Stimulated activated CD8-positive, alpha-beta memory T cell treated with anti-CD3 and anti-CD28 coated beads, Interleukin-15, amount 100 ng/mL, for 48 hours (primary cell): ENCODE measurements at places on chromosomes 4 and X.

DNA sequence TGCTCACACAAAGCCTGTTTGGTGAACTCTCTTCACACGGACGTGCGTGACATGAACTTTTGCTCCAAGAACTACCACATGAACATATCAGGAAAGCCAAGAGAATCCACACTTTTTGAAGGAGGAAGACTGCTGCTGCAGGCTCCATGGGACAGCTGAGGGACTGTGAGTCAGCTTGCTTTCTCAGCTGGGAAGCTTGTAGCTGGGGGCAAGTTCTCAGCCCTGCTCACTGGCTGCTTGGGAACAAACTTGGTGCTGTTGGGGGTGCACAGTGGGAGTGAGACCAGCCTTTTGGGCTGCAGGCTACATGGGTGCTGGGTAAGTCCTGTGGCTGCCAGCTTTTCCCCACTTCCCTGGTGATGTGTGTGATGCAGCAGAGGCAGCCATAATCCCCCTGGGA is 123.9 kb downstream of the ATP8A1 start:
- no peak for DNase-seq

DNA sequence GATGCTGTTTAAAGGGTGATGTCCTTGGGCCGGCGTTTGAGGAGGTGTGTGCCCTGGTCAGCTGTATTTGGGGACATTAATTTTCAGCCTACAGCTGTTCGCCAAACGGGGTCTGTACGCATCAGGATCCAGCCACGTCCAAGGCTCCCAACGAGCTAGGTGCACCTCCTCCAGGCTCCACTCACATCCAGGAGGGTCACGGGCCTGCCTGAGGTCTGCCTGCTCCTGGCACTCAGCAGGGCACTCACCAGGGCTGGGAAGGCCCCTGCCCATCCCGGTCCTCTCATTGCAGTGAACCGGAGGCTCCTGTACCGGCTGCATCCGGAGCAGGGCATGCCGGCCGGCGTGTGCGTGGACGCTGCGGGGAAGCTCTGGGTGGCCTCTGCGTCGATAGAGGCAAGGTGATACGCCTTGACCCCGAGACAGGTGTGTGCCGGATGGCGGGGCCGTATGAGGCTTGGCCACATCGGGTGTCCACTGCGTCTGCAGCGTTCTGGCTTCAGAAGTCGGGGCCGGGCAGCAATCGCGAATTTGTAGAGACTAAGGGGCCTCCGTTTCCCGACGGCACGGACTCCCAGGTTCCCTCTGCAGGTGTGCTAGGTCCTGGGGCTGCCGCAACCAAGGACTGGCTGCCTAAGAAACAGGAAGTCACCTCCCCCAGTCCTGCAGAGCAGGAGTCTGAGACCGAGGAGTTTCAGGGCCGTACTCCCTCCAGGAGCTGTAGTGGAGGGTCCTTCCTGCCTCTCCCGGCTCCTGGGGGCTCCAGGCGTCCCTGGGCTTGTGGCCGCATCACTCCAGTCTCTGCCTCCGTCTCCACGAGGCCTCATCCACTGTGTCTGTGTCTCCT is 27.5 kb upstream of the PLCXD1 start:
- no peak for DNase-seq

- DNase-seq = no peak
Measured at GRCh38 chr4:8346838-8347605, 77.5 kb downstream of the HTRA3 start.

GRCh38 chr4:138894011-138894410 is 121.6 kb upstream of the NOCT start:
- no peak for DNase-seq

DNA sequence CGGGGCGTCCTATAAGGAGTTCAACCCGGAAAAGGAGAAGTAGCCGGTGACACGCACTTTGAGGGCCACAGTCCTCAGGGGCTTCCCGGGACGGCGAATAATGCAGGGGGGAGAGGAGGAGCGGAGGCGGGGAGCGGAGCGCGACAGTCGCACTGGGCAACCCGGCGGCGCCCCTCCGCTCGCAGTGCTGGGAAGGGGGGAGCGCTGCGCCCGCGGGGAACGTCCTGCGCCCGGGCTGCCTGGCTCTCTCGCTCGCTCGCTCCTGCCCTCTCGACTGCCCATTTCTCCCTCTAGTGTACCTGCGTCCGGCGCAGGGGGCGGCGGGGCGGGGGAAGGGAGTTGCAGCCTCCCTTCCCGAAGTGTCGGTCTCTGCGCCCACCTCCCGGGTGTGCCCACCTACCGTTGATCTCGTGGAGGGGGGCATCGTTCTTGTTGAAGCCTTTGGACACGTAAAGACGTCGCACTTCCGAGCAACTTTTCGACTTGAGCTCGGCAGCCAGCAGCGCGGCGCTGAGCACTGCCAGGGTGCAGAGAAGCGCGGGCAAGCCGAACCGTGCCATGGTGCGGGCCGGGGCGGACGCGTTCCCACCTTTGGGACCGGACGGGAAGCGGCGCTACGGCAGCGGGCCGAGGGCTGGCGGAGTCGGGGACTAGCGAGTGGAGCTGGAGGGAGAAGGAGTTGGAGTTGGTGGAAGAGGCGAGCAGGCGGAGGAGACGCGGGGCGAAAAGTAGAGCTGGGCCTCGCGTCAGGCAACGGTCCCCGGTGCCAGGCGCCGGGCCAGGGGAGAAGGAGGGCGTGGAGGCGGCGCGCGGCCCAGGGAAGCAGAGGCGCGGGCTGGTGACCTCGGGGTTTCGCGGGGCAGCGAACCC is 648 bp downstream of the GPC4 start:
- no peak for DNase-seq

DNA sequence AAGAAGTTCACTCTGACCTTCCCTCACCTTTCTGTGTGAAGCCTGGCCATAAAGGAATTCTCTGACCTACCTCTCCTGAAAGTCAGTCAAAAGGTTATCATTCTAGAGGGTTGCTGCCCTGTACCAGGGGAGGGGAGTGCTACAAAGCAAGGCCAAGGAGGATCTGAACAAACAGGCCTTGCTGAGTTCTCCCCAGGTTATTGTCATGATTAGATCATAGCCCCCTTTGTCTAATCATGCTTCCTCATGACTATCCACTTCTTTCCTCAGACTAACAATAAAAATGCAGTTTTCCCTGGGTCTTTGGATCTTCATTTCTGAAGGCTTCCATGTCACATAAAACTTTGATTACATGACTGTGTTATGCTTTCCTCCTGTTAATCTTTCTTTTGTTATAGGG is 472.0 kb downstream of the IQCM start:
- DNase-seq = no peak

DNA sequence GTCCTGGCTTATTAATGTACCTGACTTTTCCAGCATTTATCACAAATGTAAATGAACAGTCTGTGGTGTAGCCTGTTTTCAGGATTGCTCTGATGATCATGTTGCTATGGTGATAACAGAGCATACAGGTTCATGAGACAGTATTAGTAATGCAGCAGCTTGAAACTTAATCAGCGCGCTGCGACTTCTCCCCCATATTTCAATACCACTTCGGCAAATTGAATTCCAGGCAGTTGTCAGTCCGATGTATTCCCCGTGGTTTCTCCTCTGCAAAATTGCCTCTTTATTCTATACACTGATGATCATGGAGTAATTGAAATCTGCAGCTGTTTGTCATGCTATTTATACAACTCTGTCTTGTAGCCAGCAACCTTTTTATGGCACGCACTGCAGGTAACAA is 239.3 kb downstream of the C4orf33 start:
- no peak for DNase-seq

GRCh38 chr4:73224886-73225285 is 33.7 kb downstream of the ANKRD17 start:
- DNase-seq = no peak

DNA sequence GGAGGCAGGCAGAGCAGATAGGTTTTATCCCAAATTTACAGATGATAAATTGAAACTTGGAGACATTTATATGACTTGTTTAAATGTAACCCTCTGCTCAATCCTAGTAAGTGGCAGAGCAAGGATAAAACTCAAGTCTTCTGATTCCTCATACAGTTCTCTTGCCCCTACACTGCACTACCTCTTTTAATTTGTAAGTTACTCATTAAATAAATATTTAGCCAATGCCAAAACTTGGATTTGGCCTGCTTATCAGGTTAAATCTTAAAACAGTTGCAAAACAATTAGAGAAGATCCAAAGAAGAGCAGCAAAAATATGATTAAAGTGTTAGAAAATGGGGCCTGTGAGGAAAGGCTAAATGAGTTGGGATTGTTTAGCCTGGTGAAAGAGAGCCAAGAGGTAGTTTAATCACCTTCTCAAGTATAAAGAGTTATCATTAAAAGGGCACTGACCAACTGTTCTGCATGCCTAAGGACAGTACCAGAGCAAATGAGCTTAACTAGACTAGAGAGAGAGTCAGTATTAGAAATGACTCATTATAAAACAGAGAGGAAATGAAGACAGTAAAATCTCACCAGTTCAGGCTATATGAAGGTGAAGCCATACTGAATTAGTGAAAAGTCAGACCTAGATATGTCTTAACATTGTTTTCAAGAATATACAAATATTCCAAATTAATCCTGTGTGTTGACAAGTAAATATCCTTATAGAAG is 146.3 kb downstream of the GRIA3 start:
- no peak for DNase-seq

DNA sequence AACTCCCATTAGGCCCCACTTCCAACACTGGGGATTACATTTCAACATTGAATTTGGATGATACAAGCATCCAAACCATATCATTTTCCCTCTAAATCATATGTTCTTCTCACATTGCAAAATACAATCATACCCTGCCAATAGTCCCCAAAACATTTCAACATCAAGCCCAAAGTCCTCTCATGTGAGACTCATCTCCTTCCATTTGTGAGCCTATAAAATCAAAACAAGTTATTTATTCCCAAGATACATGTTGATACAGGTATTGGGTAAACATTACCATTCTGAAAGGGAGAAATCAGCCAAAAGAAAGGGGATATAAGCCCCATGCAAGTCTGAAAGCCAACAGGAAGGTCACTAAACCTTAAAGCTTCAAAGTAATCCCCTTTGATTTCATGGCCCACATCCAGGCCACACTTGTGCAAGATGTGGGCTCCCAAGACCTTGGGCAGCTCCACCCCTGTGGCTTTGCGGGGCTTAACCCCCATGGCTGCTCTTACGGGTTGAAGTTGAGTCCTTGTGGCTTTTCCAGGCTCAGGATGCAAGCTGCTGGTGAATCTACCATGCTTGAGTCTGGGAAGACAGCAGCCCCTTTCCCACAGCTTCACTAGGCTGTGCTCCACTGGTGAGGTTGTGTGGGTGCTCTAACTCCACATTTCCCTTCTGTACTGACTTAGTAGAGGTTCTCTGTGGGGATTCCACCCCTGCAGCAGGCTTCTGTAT is 40.6 kb upstream of the SERTM2 start:
- DNase-seq = no peak

DNA sequence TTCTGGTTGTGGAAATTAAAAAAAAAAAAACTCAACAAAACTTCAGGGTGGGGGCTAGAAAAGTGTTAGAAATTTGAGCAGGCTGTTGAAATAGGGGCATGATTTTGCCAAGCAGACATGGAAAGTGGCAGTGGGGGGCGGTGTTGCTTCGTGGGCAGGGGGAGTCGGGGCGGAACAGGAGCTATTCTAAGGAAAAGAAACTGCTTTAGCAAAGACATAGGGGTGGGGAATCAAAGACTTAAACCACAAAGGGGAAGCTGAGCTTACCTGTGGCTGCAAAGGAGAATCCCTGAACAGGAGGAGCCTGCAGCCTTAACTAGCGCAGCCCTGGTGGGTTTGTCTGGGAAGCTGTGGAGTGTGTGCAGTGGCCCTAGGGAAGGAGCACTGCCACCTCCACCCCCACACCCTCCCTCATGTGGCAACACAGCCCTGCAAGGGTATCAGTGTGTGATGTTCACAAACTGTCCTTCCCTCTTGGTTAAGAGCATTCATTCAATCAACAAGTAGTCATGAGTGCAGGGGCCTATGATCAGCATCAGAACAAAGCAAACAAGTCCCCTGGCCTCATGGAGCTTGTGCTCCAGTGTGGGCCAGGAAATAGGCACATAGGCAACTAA is 20.5 kb downstream of the SEL1L3 start:
- DNase-seq = no peak

GRCh38 chr4:70734971-70735370 is 13.2 kb downstream of the RUFY3 start:
- no peak for DNase-seq

DNA sequence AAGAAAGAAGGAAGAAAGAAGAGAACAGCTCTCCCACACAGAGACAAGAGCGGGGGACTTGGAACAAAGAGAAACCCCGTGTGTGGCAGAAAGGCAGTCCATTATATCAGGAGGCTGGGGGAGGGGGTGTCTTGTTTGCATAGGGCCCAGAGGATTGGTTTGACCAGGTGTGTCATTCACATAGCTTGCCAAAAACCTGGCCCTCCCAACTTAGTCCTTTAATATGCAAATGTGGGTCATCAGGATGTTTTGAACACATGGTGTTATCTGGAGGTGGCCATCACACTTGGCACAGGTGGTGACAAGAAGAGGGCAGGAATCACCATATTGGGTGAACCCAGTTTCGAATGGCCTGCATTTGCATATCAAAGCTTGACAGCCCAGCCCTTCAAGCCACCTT is 111.7 kb downstream of the LINC00632 start:
- DNase-seq = no peak

GRCh38 chrX:74119016-74119910 is 184.7 kb upstream of the ZCCHC13 start:
- DNase-seq = no peak
